ENCODE measurements at places on chromosomes 12 and 14.

GRCh38 chr14:31578266-31578665 lies 17.1 kb downstream of the NUBPL start:
- H3K4me3 ChIP-seq = no peak overlapping the region
- H3K27ac ChIP-seq = no peak overlapping the region
- no peak for DNase-seq
- H3K36me3 ChIP-seq = peaks cover 4% of the 10 kb centered on the region

DNA sequence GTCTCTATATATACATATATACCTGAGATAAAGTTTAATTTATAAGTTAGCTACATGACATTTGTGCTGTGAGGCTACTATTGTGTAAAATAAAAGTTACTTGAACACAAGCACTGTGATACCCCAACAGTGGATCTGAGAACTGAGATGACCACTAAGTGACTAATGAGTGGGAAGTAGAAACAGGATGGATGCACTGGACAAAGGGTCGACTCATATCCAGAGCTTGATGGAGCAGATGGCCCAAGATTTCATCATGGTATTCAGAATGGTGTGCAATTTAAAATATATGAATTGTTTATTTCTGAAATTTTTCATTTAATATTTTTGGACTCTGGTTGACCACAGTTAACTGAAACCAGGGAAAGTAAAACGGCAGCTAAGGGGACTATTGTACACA lies 908.6 kb upstream of the MDGA2 start:
- no peaks in the 10 kb centered on the region for H3K4me1 ChIP-seq
- no peak for DNase-seq
- no peak overlapping the region for H3K27ac ChIP-seq
- H3K4me3 ChIP-seq = no peak overlapping the region

DNA sequence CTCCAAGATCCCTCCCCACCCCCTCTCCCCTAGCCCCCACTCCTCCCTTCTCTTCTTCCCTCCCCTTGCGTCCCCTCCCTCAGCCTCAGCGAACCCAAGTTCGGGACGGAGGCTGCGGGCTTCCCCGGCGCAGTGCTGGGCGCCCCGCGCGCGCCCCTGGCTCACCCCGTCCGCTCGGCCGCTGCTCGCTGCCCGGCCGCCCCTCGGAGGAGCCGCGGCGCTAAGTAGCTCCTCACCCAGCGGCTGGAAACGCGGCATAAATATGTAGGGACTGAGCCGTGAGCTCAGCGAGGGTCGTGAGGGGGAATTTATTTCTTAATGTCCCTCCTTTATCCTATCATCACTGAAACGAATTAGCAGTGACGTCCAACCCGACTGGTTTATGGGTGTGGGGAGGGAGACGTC lies at the start of gene NOS1:
TSS of gene NOS1 (minus strand) at position 280 of the 405 bp plus-strand sequence. CDS start 30,557 bp downstream, outside the sequence.
- no peak for DNase-seq
- no peak within 1 kb of the TSS for H3K4me3 ChIP-seq
- peaks cover 58% of the 10 kb centered on the region for H3K27me3 ChIP-seq
- H3K4me1 ChIP-seq = no peaks in the 10 kb centered on the region
- H3K27ac ChIP-seq = no peak within 1 kb of the TSS
- no peaks in the 10 kb centered on the region for H3K36me3 ChIP-seq

GRCh38 chr14:90345239-90345557 lies 13.5 kb upstream of the NRDE2 start:
- no peaks in the 10 kb centered on the region for H3K36me3 ChIP-seq
- H3K27ac ChIP-seq = no peak overlapping the region
- H3K27me3 ChIP-seq = peaks cover 2% of the 10 kb centered on the region
- peaks cover 3% of the 10 kb centered on the region for H3K4me1 ChIP-seq
- no peak for DNase-seq
